Naive B cell (primary cell): ENCODE measurements at places on chromosomes 4 and X. TPM values are rescaled to one million over a fixed set of nuclear protein-coding genes. Genes with fewer than 3 reads are reported as not detected.

- peak; percentile 48 for DNase-seq
- H3K27me3 ChIP-seq, result no peaks in the 10 kb centered on the region
- H3K27ac ChIP-seq, result peak overlapping the region; percentile 94
- peaks cover 13% of the 10 kb centered on the region for H3K36me3 ChIP-seq
- peak overlapping the region; percentile 75 for H3K4me3 ChIP-seq
Measured at GRCh38 chrX:15749642-15750610, 11.9 kb downstream of the CA5B start.

DNA sequence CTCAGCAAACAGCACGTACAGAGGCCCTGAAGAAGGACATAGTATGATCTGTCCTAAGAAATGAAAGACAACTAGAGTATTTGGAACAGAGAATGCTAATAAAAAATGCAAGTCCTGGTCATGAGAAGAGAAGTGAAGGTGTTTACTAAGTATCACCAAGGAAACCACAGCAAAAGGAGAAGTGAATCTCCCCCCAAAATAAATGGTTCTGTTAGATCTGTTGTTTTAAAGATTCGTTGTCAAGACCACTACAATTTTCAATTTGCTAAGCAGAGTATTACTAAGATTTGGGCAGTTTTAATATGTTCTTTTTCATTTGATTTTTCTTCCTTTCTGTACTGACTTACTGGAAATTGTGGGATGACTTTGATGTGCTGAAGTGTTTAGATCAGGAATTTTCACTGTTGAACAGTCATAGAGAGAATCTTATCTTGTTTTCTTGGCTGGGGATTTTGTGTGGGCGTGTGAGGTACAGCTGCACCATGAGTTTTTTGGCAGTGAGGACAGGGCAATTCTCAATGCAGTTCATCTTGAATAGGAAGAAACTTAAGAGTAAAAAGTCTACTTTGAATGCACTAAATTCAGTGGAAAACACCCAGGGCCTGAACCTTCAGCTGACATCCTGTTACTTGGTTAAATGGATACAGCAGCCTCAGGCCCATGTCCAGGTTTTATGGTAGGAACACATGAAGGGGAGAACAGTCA lies 132.2 kb downstream of the STIM2 start:
- H3K27me3 ChIP-seq, result no peaks in the 10 kb centered on the region
- peaks cover 11% of the 10 kb centered on the region for H3K4me1 ChIP-seq
- H3K36me3 ChIP-seq, result peaks cover 20% of the 10 kb centered on the region
- peak; percentile 85 for DNase-seq
- no peak overlapping the region for H3K27ac ChIP-seq
- H3K4me3 ChIP-seq, result no peak overlapping the region

HTR2C gene
- not detected for polyA plus RNA-seq

YY2 gene
- not detected for polyA plus RNA-seq
